ENCODE measurements at places on chromosomes 16 and 17. TPM values are rescaled to one million over a fixed set of nuclear protein-coding genes. Genes with fewer than 3 reads are reported as not detected.

- no peak for DNase-seq
Measured at GRCh38 chr17:77824780-77825280, 133.7 kb upstream of the TNRC6C start.

- DNase-seq: no peak
Measured at GRCh38 chr16:12678983-12679382, 124.7 kb downstream of the CPPED1 start.

DNA sequence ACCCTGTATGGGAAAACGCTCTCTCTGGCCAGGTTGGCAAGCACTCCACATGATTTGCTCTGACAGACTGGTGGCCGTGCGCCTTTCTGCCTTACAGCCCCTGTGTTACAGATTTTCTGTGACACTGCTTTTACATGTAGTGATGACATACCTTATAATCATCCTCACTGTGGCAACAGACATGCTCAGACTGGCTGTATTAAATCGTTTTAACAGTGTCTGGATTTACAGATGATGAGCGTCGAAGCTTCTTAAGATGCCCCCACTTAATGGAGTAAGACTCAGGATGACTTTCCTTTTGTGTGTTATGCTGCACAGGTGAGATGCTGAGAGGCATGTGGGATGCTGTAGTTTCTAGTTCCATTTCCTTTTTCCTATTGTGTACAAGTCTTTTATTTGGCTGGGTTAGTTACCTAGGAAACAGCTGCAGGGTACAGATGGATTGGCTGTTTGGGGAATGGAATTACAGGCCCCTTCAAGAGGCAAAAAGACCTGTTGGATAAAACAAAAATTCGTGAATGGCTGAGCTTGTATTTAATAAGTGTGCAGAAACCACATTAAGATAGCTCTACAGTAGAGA, 20.9 kb upstream of the VWA3A start:
- DNase-seq: no peak

Gene SLC2A4
- 3.8 TPM for total RNA-seq
